Muscle of leg (tissue), 16 donors: ENCODE measurements at places on chromosomes 6 and 20. TPM values are rescaled to one million over a fixed set of nuclear protein-coding genes. Genes with fewer than 3 reads are reported as not detected.

The TRAPPC3L gene
- total RNA-seq: 0.09 TPM

The ITPA gene
- 45.0 TPM for total RNA-seq

The PAX1 gene
- 0.58 TPM for total RNA-seq

The PEX7 gene
- 9.4 TPM for total RNA-seq

The TTLL9 gene
- 0.09 TPM for total RNA-seq

The SLC22A3 gene
- total RNA-seq: 8.2 TPM

The XKR7 gene
- total RNA-seq: 0.04 TPM

The SPACA1 gene
- total RNA-seq: not detected

The PNLDC1 gene
- 0.22 TPM for total RNA-seq
